Esophagus muscularis mucosa (tissue), 4 donors: ENCODE measurements at places on chromosomes 13 and 19. TPM values are rescaled to one million over a fixed set of nuclear protein-coding genes. Genes with fewer than 3 reads are reported as not detected.

GRCh38 chr13:96662036-96662435 is 332.2 kb downstream of the OXGR1 start:
- DNase-seq: no peak
- no peaks in the 10 kb centered on the region for H3K36me3 ChIP-seq
- no peaks in the 10 kb centered on the region for H3K4me1 ChIP-seq
- no peaks in the 10 kb centered on the region for H3K27me3 ChIP-seq
- H3K4me3 ChIP-seq: no peak overlapping the region
- no peak overlapping the region for H3K27ac ChIP-seq

The SERPINE3 gene
- total RNA-seq: not detected

The NDUFB7 gene
- 328 TPM for total RNA-seq

The ZNF296 gene
- total RNA-seq: 0.17 TPM

- H3K4me1 ChIP-seq: peaks cover 16% of the 10 kb centered on the region
- no peak for DNase-seq
- no peaks in the 10 kb centered on the region for H3K27me3 ChIP-seq
Measured at GRCh38 chr13:43303033-43303729, 279.8 kb downstream of the DNAJC15 start.

The CEBPA gene
- 5.1 TPM for total RNA-seq

The EFNB2 gene
- total RNA-seq: 16.4 TPM

GRCh38 chr19:47436712-47437401 is 17.5 kb upstream of the MEIS3 start:
- DNase-seq: peak; percentile 94
- no peak overlapping the region for H3K4me3 ChIP-seq
- no peaks in the 10 kb centered on the region for H3K27me3 ChIP-seq
- peaks cover 10% of the 10 kb centered on the region for H3K4me1 ChIP-seq
- H3K27ac ChIP-seq: no peak overlapping the region

DNA sequence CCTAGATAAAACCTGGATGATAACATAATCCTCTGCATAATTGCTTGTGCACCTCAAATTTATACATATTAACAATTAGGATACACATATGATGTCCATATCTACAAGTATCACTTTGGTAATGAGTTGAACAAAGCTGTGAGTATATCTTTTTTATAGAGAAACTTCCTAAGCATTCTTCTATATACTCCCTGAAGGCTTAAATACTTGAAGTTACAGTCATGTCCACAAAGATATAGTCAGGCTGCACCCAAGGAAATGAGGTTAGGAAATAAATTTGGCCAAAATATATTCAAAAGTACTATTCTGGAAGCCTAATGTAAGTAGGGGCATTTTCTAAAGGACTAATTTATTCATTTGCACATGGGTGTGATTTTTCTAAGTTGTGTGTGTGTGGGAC is 761.5 kb downstream of the PCDH9 start:
- no peaks in the 10 kb centered on the region for H3K27me3 ChIP-seq
- no peak overlapping the region for H3K4me3 ChIP-seq
- H3K27ac ChIP-seq: no peak overlapping the region
- no peaks in the 10 kb centered on the region for H3K36me3 ChIP-seq
- DNase-seq: no peak
- no peaks in the 10 kb centered on the region for H3K4me1 ChIP-seq

The PCDH9 gene
- total RNA-seq: 56.2 TPM

GRCh38 chr19:45340899-45341453 is 426 bp downstream of the KLC3 start:
- no peaks in the 10 kb centered on the region for H3K36me3 ChIP-seq
- peaks cover 21% of the 10 kb centered on the region for H3K4me1 ChIP-seq
- no peak overlapping the region for H3K4me3 ChIP-seq
- peaks cover 64% of the 10 kb centered on the region for H3K27me3 ChIP-seq
- no peak overlapping the region for H3K27ac ChIP-seq
- no peak for DNase-seq

DNA sequence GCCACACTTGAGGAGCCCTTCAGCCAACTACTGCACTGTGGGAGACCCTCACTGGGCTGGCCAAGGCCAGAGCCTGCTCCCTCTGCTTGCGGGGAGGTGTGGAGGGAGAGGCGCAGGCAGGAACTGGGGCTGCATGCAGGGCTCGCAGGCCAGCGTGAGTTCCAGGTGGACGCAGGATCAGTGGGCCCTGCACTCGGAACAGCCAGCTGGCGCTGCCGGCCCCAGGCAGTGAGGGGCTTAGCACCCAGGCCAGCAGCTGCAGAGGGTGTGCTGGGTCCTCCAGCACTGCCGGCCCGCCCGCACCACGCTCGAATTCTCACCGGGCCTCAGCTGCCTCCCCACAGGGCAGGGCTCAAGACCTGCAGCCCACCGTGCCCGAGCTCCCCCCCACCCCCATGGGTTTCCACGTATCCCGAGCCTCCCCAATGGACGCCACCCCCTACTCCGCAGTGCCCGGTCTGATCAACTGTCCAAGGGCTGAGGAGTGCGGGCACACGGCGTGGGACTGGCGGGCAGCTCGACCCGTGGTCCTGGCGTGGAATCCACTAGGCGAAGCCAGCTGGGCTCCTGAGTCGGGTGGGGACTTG is 1293.8 kb upstream of the PCDH9 start:
- H3K4me3 ChIP-seq: no peak overlapping the region
- no peak overlapping the region for H3K27ac ChIP-seq
- H3K27me3 ChIP-seq: no peaks in the 10 kb centered on the region
- no peaks in the 10 kb centered on the region for H3K36me3 ChIP-seq
- no peak for DNase-seq
- H3K4me1 ChIP-seq: no peaks in the 10 kb centered on the region

DNA sequence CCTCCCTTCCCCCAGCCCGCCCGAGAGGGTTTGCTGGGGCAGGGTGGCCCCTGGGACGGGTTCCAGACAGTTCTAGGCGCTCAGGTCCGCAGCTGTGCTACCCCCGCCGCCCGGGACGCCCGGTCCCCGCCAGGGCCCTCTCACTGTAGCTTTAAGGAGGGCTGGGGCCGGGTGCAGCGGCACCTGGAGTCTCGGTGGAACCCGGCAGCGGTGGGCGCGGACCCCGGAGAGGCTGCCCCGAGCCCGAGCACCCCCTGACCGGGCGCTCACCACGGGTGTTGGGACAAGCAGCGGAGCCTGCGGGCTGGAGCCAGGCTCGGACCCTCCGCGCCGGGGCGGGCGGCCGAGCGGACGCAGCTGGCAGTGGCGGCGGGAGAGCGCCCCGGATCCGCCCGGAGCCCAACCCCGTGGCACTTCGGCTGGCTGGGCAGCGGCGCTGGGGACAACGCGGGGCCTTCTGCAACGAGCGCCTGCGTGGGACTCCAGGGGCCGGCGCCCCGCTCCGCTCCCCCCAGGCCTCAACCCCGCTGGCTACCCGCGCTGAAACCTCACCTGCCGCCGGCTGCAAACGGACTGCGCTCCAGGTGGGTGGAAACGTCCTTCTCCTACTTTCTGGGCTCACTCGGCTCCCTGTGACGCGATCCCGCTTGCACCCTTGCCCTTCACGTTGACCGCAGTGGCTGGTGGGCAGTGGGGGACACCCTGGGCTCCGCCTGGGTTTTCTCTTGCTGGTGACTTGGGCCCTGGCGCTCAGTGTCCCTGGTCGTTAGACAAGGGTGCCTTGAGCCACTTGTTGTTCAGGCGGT is 81.1 kb downstream of the ZNF429 start:
- H3K4me3 ChIP-seq: peak overlapping the region; percentile 78
- H3K27ac ChIP-seq: peak overlapping the region; percentile 53
- no peak for DNase-seq
- no peaks in the 10 kb centered on the region for H3K36me3 ChIP-seq

- no peak overlapping the region for H3K27ac ChIP-seq
- DNase-seq: no peak
- H3K4me3 ChIP-seq: no peak overlapping the region
- no peaks in the 10 kb centered on the region for H3K36me3 ChIP-seq
- H3K4me1 ChIP-seq: peaks cover 15% of the 10 kb centered on the region
- no peaks in the 10 kb centered on the region for H3K27me3 ChIP-seq
Measured at GRCh38 chr13:77836423-77836822, 82.2 kb downstream of the EDNRB start.

GRCh38 chr19:15101479-15102082 is 5.6 kb upstream of the SYDE1 start:
- no peaks in the 10 kb centered on the region for H3K27me3 ChIP-seq
- DNase-seq: no peak
- no peak overlapping the region for H3K4me3 ChIP-seq
- peaks cover 2% of the 10 kb centered on the region for H3K4me1 ChIP-seq

DNA sequence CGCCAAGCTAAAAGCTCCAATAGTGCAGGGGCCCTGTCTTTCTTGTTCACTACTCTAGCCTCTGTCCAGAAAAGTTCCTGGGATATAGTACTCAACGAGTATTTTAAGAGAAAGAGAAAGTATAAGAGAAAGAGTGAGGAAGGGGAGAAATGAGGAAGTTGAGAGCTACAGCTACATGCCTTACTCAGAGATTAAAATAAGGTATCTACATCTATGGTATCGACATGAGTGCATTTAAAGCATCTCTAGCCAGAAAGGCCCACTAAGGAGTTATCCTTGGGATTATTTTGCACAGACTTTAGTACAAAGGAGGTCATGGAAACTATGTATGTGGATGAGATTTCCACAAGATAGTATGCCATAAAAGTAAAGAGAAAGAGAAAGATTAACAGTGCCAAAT is 28.5 kb downstream of the MYCBP2 start:
- H3K27ac ChIP-seq: no peak overlapping the region
- no peaks in the 10 kb centered on the region for H3K27me3 ChIP-seq
- H3K4me3 ChIP-seq: no peak overlapping the region
- no peak for DNase-seq
- peaks cover 3% of the 10 kb centered on the region for H3K36me3 ChIP-seq

DNA sequence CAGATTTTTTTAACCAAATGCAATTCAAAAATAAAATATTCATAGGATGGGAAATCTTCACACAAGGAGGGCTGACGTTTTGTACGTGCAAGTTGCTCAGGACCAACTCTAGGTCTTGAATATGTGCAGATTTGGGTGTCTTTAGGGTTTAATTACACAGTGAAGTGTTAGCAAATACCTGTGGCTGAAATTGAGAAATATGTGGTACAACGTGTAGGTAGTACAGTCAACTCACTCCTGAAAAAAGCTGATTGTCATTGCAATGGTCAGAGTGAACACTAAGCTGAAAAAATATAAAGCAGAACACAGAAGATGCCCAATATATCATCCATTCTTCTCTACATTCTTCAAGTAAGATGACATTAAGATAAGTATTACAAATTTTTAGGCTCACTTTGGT is 314.3 kb downstream of the SLITRK1 start:
- H3K36me3 ChIP-seq: no peaks in the 10 kb centered on the region
- no peak for DNase-seq

- H3K4me3 ChIP-seq: no peak overlapping the region
- DNase-seq: no peak
- no peaks in the 10 kb centered on the region for H3K36me3 ChIP-seq
- no peaks in the 10 kb centered on the region for H3K27me3 ChIP-seq
- peaks cover 95% of the 10 kb centered on the region for H3K4me1 ChIP-seq
- H3K27ac ChIP-seq: no peak overlapping the region
Measured at GRCh38 chr13:98540476-98540875, 36.4 kb downstream of the STK24 start.

The UHRF1 gene
- total RNA-seq: 1.2 TPM

The ZNF527 gene
- total RNA-seq: 4.5 TPM

- H3K27me3 ChIP-seq: no peaks in the 10 kb centered on the region
- H3K27ac ChIP-seq: no peak overlapping the region
- H3K36me3 ChIP-seq: no peaks in the 10 kb centered on the region
- no peaks in the 10 kb centered on the region for H3K4me1 ChIP-seq
- DNase-seq: no peak
Measured at GRCh38 chr13:106132216-106132615, 403.2 kb downstream of the EFNB2 start.
